ENCODE measurements at places on chromosomes 1 and 21.

DNA sequence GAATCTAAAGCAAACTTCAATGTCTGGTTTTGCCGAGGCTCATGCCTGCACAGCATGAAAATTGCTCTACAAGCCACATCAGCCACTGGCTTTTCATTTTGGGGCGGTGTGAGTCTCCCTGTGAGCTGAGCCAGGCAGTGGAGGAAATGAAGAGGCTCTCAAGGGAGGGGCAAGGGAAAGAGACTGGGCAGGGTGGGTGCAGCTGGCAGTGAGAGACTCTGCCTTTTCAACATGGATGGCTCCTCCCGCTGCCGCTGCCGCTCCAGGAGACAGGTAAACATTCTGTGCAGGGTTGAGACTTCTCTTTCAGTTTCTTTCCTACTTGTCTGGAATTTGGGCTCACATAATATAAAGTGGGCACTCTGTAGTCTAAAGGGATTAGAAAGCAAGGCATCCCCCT lies 11.3 kb upstream of the CTSE start:
- no peak for DNase-seq

GRCh38 chr1:75482951-75483350 lies 128.0 kb downstream of the SLC44A5 start:
- no peak for DNase-seq

GRCh38 chr1:39752703-39753102 lies 14.0 kb downstream of the PPIE start:
- no peak for DNase-seq

- no peak for DNase-seq
Observed at GRCh38 chr1:63817700-63818099, 43.9 kb downstream of the ROR1 start.

DNA sequence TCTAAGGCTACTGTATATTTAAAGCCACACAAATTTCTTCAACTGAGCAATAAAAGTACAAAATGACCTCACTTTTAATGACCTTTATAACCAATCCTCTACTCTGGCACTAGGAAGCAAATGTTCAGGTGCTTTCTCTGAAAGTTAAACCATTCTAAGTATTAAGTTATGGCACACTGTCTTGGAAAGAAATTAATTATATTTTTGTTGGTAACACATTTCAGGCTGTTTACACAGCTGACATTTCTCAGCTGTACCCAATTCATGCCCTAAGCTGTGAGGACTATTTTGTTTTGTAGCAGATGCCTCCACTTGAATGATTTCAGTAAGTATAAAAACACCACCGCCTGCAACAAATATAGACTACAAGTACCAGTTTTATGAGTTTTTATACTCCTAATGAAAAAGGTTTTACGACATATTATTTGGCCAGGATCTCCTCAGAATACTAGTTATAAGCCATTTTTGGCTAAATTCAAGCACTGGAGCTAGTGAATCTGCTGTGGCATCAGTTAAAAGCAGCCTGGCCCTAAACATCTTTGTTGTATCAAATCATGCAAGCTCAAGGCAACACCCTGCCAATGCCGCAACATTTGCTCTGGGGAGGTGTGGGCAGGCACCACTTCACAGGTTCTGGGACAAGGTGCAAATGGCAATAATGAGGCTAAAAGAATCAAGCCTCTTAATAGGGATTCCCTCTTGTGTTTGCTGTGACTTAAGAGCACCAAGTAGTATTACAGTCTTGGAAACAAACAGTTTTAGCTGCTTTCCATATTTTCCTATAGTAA lies 228.4 kb upstream of the DMRTA2 start:
- no peak for DNase-seq

DNA sequence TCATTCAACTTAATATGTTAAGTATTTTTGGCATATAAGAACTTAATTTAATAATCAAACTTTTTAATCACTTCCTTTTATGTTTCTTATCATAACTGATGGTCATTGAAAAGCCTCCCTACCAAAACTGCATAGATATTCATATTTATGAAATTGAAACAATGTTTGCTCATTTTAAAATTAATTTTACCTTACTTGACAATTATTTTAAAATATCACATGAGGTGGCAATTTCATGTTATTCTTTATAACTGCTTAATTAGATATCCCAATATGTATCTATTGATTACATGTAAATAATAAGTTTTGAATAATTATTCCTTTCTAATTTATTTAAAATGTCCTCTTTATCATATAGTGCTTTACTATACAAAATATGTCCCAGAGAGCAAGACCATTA lies 266.1 kb upstream of the NRIP1 start:
- no peak for DNase-seq

DNA sequence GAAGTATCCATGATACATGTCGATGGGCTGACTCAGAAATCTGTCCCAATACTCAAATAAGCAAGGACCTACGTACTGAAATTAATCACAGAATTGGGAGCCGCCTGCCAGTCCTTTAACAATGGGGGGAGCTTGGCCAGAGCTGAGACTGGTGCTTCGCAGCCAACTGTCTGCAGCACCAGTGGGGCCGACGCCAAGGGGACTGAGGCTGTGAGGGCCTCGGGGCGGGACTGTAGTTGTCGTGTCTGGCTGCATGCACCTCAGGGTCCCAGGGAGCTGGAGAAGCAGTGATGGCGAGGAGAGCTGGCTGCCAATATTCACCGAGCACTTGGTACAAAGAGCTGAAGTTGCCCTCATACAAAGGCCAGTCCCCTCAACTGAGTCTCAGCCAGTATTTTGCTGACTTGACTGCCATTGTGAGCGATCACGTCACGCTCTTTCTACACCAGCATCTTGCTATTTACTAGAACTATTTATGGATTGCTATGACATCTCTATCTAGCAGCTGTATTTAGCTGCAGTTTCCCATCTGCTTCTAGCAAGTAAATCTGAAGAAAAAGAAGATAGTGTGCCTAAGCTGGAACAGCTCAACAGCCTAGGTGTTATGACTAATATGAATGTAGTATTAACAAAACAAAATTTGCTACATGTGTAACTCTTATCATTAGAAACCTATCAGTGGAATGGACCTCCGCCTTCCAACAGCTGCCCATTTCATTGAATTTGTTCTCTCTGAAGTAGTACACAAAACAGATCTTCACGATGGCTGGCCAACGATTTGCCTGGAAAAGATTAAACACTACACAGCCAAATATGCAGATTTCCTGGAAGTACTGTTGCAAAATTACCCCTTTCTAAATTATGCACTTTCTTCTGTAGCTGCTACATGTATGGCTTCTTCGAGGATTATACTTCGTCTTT lies 29.1 kb downstream of the EVI5 start:
- DNase-seq = no peak

DNA sequence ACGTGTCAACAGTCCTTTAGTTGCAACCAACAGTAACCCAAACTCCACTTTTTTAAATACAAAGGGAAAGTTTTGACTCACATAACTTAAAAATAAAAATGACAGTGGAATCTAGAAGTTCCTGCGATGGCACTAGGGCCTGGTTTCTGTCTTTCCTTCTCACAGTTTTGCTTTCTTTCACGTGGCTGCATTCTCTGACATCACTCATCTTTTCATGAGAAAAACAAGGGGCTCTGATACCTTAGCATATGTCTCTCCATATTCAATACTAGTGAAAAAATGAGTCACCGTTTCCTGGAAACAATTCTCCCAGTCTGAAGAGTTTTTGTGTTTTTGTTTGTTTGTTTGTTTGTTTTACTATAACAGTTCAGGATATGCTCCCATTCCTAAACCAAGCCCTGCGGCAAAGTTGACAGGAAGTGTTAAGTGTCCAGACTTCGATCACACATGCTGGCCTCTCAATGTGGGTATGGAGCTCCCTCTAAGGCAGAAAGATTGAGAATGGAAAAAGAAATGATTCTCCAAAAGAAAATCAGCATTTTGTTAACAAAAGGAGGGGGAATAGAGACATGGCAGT lies 483.3 kb downstream of the TTLL7 start:
- DNase-seq = no peak

DNA sequence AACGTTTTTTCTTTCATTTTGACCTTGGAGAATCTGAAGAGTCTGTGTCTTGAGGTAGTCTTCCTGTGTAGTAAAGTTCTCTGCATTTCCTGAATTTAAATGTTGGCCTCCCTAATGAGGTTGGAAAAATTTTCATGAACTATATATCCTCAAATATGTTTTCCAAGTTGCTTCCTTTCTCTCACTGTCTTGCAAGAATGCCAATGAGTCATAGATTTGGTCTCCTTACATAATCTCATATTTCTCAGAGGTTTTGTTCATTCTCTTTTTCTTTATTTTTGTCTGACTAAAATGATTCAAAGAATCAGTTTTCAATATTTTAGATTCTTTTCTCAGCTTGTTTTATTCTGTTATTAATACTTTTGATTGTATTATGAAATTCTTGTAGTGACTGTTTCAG lies 87.6 kb downstream of the DRAM2 start:
- DNase-seq = no peak

DNA sequence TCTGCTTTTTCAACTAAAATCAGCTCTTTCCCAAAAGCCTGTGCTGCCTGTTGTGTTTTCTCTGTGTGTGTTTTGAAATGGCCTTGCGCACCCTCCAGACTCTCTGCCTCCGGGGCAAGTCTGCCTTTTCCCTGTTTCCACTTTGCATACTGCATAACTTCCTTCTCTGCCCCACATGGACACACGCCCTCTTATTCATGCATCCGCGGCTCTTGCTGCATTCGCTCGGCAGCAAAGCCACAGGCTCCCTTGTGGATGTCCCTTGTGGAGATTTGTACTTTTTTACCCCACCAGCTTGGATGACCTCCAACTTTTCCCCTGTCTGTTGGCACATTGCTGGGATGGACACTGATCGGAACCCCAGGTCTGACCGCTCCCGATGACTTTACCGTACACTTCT lies 147.6 kb downstream of the ADSS2 start:
- DNase-seq = no peak

GRCh38 chr1:226814751-226815537 lies 55.5 kb upstream of the PSEN2 start:
- no peak for DNase-seq

DNA sequence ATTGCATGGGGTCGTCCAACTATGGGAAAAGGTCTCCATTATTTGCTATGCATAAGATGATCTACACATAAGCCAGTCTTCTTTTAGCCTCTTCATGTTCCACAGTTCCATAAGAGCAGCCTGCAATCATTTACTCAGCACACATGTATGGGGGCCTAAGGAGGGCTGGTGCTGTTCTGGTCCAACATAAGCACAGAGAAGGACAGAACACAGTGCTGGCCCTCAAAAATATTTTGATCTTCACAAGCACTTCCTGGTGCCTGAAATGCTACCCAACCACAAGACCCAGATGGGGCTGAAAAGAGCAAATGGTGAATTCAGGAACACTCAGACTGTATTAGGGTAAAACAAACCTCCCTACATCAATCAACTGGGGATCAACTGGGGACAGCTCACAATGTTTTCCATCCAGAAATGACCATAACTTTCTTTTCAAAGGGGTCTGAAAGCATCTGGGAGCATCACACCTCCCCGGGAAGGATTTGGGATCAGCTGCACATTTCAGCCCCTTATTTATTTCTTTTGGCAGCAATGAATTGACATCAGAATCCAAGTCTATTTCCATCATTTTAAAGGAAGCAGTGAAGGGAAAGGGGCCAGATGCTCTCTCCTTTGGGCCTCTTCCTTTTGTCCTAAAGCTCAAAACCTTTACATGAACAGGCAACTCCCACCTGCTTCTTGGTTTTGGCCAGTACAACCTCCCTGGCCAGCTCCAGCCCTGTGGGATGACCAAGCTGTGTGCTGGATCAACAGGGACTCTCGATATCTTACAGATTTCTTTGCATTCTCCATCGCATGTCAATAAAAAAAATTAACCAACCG lies 45.7 kb downstream of the KCNN3 start:
- DNase-seq = no peak

- DNase-seq = no peak
Observed at GRCh38 chr1:909861-910310, 13.8 kb upstream of the SAMD11 start.

- no peak for DNase-seq
Observed at GRCh38 chr1:61638911-61639605, 85.9 kb downstream of the TM2D1 start.

- DNase-seq = peak; percentile 83
Observed at GRCh38 chr1:178659789-178660208, 65.2 kb upstream of the RALGPS2 start.

- DNase-seq = no peak
Observed at GRCh38 chr1:206814716-206815341, 42.5 kb upstream of the IL10 start.

GRCh38 chr21:34262469-34262845 lies 101.3 kb upstream of the KCNE2 start:
- no peak for DNase-seq

GRCh38 chr1:226980122-226980560 lies 40.0 kb downstream of the COQ8A start:
- DNase-seq = no peak

- no peak for DNase-seq
Observed at GRCh38 chr1:212718499-212718898, 18.9 kb upstream of the BATF3 start.

DNA sequence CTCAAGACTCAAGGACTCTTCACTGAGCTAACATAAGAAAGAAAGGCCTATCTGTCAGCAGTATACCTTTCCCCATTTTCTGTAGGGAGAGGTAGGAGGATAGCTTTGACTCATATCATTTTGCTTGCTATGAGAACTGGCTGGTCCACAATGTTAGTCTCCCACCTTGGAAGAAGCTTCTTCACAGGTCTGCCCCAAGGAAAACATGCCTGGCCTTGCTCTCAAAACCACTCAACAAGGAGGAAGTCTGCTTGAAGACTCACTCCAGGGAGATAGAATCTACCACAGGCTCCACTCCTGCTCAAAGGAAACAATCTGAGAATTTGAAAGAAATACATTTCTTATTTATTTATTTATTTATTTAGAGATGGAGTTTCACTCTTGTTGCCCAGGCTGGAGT lies 29.5 kb upstream of the LAMC1 start:
- DNase-seq = no peak

- DNase-seq = no peak
Observed at GRCh38 chr1:147815503-147815902, 55.1 kb upstream of the GJA5 start.

DNA sequence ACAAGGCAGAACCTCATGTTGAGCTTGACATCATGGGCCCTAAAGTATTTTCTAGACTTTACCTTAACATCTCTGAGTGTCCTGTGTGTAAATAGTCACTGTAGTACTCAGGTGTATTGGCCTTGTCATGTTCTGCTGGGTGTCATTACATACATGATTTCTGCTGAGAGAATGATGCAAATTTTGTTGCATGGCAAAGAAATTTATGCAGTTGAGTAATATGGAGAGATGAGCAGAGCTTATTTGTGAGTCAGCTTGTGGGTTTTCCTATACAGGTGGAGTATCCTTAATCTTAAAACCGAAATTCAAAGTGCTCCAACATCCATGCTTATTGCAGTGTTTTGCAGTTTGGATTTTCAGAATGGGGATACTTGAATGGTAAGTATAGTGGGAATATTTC lies 36.6 kb downstream of the RGL1 start:
- DNase-seq = peak; percentile 51

Measured in GM12864 (cell line).